ENCODE measurements at places on chromosomes 12 and 14.

GRCh38 chr14:102209224-102209966 is 69.7 kb downstream of the WDR20 start:
- no peak for DNase-seq

- DNase-seq = no peak
Measured at GRCh38 chr12:2735432-2735831, 59.3 kb upstream of the FKBP4 start.

DNA sequence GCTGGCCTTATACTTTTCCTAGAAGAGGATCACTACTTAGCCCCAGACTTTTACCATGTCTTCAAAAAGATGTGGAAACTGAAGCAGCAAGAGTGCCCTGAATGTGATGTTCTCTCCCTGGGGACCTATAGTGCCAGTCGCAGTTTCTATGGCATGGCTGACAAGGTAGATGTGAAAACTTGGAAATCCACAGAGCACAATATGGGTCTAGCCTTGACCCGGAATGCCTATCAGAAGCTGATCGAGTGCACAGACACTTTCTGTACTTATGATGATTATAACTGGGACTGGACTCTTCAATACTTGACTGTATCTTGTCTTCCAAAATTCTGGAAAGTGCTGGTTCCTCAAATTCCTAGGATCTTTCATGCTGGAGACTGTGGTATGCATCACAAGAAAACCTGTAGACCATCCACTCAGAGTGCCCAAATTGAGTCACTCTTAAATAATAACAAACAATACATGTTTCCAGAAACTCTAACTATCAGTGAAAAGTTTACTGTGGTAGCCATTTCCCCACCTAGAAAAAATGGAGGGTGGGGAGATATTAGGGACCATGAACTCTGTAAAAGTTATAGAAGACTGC is 1.5 kb downstream of the MGAT2 start:
- no peak for DNase-seq

DNA sequence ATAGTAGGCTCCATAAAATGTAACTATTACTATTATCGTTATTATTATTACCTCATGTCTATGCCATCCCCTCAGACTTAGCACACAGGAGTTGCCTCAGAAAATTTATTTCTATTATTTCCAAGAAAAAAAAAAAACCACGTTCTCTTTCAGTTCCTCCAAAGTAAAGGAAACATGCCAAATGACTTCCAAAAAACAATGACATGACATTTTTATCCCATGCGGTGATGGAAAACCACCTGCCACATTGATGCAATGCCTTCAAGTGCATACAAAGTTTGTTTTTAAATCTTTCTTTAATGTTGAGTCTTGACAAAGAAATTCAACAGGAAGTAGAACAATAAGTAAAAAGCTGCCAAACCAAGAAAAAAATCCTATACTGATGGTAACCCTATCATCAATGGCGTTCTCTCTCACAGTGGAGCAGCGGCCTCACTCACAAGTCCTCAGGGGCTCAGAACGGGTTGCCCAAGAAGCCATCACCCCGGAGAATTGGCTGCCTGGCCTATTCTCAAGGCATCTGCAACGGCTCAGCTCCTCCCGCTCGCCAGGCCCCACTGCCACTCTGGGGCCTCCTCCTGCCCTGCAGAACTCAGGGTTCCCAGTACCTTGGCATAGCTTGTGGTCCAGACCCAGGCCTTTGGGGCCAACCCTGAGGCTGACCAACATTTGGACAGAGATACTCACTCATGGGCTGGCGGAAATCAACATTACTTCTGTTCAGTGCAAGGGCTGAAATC is 51.9 kb downstream of the SERPINA3 start:
- no peak for DNase-seq

- no peak for DNase-seq
Measured at GRCh38 chr14:57833323-57833722, 32.6 kb downstream of the SLC35F4 start.

- DNase-seq = no peak
Measured at GRCh38 chr12:106629797-106630659, 47.2 kb downstream of the RFX4 start.

GRCh38 chr14:99980299-99980698 is 84.9 kb upstream of the EVL start:
- DNase-seq = no peak

DNA sequence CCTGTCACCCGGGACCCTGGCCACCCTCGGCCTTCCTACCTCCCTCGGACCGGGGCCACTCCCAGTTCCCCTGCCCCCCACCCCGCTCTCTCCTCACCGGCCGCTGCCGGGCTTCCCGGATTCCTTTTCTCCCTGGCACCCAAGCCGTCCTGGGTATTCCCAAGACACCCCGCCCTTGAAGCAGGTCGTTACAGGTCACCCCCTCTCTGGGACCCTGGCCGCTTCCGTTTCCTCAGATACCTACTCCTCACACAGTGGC is 493 bp downstream of the NUMB start:
- no peak for DNase-seq

DNA sequence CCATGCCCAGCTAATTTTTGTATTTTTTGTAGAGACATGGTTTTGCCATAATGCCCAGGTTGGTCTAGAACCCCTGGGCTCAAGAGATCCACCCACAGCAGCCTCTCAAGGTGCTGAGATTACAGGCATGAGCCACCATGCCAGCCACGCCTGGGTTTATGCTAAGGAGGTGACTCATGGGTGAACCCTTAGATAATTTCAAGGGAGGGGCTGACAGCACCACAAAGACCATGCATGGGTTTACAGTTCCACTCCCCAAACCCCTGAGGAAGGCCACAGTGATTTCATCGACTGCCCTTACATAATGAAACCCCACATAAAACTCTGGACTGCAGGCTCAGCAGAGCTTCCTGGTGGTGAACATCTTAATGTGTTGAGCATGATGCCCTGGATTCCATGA is 33.7 kb downstream of the TMEM132D start:
- DNase-seq = no peak

DNA sequence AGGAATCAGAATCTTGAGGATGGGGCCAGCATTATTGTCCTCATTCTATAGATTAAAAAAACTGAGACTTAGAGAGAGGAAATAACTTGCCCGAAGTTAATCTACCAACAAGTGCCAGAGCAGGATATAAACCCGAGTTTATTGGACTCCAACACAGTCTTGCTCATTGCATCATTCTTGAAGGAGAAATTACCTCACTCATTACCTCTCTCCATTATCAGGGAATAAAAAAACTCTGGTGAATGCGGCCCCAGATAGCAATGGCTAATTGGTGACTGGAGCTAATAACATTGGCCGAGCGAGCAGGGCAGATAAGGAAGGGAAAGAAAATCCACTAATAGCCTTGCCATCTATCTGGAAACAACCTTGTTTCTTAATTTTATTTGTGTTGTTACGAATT is 24.7 kb upstream of the TMED10 start:
- no peak for DNase-seq

Measured in NCI-H146 (cell line).